ENCODE measurements at places on chromosomes 12 and 14.
A peak's percentile ranks its signal among the peaks of the same experiment; 100 is the strongest.

- DNase-seq: no peak
Observed at GRCh38 chr12:118432812-118433545, 56.6 kb downstream of the SUDS3 start.

GRCh38 chr12:42325326-42325652 is 605 bp downstream of the ZCRB1 start:
- no peak for DNase-seq

DNA sequence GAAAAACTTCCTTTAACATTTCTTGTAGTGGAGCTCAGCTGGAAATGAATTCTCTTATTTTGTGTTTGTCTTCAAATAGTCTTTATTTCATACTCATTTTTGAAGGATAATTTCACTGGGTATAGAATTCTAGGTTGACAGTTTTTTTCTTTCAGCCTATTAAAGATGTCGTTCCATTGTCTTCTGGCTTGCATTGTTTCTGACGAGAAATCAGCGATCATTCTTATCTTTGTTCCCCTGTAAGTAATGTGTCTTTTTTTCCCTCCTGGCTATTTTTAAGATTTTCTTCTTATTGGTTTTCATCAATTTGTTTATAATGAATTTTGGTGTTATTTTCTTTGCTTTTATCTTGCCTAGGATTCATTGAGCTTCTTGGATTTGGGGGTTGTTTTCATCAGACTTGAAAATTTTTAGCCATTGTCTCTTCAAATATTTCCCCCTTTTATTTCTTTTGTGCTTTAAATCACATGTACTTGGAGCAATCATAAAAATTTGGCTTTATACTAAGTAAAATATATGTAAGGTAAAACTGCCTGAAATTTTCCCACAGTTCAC is 89.4 kb downstream of the UNC79 start:
- DNase-seq: no peak

- no peak for DNase-seq
Observed at GRCh38 chr12:95687937-95688336, 102.6 kb downstream of the NTN4 start.

DNA sequence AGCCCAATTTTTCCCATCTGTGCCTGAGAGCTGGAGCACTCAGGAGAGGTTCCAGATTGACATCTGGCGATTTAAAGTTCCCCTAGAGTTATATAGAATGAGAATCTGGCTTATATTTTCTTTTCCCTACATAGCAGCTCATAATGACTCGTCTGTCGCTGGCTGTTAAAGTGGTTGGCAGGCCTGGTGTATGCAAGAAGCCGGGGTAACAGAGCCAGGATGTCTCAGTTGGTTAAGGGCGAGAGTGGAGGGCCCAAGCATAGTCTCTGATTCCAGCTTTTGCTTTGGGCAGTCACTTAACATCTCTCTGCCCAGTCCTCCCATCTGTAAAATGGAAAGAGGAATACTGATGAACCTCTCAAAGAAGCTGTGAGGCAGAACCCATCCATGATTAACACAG is 751.6 kb downstream of the NOVA1 start:
- no peak for DNase-seq

GRCh38 chr14:50038398-50039119 is 77.8 kb downstream of the VCPKMT start:
- no peak for DNase-seq

GRCh38 chr12:25644979-25645378 is 91.9 kb upstream of the LMNTD1 start:
- no peak for DNase-seq

DNA sequence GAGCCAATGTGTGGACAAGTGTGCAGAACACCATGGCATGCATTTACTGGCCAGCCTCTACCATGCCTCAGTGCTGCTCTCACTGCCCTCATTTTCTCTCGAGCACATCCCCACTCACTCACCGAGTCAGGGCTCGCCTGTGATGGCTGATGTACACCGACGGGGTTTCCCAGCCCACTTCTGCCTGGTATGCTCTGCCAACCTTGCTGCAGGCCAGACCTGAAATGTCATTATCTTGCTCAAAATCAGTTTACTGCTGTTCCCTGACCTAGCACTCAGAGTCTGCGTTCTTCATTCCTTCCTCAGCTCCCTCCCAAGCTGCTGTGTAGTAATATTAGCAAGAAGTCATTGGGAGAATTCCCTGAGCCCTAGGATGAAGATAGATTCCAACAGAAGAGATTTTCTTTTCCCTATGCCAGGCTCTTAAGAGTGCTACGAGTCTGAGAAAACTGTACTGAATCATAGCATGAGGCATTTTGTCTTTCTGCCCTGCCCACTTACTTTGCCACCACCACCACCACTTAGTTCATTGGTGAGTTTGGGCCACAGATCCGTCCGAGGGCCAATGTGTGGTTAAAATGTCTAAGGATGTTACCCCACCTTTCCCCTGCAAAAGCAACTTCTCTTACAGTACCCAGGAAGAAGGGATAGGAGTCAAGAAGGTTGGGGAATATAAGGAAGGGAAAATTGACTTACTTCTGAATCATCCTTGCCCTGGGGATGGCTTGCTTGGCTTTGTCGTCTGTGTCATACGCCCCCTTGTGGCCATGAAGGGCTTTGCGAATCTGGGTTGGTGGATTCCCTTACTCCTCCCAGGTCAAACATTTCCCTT is 51.0 kb downstream of the BMAL2 start:
- DNase-seq: peak; percentile 50

- no peak for DNase-seq
Observed at GRCh38 chr14:55813630-55814029, 233.6 kb downstream of the KTN1 start.

DNA sequence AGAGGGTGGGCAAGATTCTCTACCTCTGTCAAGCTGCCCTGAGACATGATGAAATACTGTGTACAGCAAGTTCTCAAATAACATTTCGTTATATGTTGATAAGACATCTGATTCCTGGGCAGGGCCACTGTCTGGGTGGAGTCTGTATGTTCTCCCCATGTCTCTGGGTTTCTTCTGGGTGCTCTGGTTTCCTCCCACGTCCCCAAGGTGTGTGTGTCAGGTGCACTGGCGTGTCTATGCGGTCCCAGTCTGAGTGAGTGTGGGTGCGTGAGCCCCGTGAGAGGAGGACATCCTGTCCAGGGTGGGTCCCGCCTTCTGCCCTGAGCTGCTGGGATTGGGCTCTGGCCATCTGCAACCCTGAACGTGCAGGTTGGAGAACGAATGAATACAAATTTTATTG is 29.6 kb downstream of the KCTD10 start:
- no peak for DNase-seq

DNA sequence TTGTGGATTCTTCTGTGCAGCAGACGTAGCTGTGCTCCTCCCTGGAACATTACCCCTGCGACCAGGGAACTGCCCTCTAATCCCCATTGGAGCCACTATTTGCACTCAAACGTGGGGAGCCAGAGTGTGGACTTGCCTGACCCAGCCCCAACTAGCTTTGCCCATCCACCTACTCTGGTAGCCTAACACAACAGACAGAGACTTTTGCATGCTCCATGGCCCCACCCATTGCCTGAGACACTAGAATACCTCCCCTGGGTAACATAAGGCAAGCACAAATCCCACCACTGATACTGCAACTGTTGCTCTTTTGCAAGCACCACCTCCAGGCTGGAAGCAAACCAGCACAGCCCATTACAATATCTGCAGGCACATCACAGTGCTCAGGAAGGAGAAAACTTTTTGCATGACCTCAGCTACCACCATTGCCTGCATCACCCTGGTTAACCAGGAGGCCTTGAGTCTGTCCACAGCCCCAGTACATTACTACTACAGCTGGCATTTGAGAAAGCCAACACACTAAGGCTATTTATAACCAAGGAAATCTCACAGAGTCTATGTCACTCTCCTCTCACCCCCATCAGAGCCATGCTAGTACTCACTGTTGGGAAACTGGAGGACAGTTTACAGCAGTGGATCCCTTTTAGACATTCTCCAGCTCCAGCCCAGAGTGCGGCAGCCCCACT is 15.0 kb downstream of the CEP128 start:
- DNase-seq: no peak

DNA sequence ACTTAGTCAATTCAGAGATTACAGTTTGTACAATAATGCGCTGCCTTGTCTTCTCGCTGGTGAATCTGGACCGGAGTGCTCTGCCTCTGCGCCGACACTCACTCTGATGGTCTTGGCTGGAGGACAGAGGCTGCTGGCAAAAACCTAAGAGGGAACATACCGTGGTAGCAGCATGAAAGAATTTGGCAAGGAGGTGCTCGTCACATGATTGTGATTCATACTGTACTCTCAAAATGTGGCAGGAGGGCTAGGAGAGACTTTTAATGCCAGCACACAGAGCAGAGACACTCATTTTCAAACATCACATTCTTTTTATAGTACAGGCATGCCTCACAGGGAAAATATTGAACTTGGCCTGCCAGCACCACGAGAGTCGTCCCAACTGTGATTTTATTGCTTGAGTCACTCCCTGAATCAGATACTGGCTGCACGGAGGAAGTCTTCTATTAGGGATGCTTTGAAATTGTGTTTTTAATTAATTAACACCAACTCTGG is 67.8 kb downstream of the HMGA2 start:
- peak; percentile 86 for DNase-seq

- no peak for DNase-seq
Observed at GRCh38 chr14:99566390-99567354, 37.3 kb downstream of the CCDC85C start.

GRCh38 chr12:97404093-97404492 is 58.5 kb upstream of the RMST start:
- no peak for DNase-seq

DNA sequence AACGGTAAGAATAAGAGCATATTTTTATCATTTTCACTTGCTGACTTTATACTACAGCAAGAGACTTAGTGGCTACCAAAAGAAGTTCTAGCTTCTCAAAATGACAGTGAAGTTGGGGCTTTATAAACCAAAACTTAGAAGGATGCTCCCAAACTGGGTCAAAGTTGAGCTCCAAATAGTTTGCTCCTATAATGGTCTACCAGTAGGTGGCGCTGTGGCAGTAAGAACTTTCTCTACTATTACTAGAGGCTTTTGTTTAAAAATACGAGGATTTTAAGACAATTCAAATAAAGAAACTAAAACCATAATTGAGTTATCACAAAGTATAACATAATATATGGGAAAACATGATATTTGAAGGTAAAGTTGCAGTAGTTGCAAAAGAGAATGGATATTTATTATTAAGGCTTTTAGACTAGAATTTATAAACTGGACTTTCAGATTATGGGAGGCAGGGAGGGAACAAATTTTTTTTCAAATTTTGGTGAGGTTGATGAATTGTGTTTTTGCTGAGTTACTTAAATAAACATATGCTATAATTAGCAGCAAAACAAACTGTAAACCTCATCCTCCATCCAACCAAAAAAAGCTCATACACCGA is 75.0 kb downstream of the TGFB3 start:
- DNase-seq: peak; percentile 67

GRCh38 chr12:20473133-20473532 is 104.8 kb downstream of the PDE3A start:
- no peak for DNase-seq

- DNase-seq: no peak
Observed at GRCh38 chr12:109331301-109331952, 16.3 kb upstream of the MYO1H start.

GRCh38 chr14:59187802-59188460 is 536 bp upstream of the DAAM1 start:
- no peak for DNase-seq

- no peak for DNase-seq
Observed at GRCh38 chr14:77782202-77782601, 17.7 kb upstream of the ADCK1 start.

GRCh38 chr12:132414634-132415326 is 75.2 kb upstream of the FBRSL1 start:
- peak; percentile 91 for DNase-seq

GRCh38 chr14:53943751-53944083 is 12.9 kb downstream of the BMP4 start:
- DNase-seq: no peak

- no peak for DNase-seq
Observed at GRCh38 chr12:67661311-67662021, 12.9 kb downstream of the DYRK2 start.

DNA sequence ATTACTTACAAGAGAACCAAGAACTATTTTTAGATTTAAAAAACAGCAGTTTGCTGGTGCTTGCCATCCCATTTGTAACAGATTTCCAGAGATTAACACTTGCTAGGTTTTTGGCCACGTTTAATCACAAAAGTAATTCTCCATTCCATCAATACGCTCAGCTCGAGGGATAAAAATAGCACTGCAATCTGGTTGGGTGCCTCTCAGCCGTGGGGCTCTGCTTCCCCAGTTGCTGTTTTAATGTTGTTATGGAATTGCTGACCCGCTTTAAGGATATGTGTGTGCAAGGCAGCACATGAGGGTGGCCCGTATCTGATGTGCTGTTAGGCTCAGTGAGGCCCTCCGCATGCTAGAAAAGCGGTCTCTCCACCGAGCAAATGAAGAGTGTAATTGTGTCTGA is 222.2 kb upstream of the TMEM260 start:
- DNase-seq: no peak

DNA sequence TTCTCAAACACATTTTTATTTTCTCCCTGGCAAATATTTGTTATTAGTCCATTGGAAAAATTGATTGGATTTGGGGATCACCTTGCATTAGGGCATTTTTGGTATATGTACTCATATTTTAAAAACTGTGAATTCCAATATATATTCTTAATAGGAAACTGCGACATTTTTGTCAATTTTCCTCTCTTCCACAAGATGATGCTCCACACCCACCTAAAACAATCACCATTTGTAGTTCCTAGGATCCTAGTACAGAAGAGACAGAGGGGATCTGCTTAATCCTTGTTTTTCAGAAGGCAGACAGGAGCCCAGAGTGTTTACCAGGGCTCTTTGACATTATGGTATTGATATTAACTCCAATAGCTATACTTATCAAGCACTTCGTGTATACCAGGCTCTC is 22.8 kb upstream of the OASL start:
- no peak for DNase-seq

DNA sequence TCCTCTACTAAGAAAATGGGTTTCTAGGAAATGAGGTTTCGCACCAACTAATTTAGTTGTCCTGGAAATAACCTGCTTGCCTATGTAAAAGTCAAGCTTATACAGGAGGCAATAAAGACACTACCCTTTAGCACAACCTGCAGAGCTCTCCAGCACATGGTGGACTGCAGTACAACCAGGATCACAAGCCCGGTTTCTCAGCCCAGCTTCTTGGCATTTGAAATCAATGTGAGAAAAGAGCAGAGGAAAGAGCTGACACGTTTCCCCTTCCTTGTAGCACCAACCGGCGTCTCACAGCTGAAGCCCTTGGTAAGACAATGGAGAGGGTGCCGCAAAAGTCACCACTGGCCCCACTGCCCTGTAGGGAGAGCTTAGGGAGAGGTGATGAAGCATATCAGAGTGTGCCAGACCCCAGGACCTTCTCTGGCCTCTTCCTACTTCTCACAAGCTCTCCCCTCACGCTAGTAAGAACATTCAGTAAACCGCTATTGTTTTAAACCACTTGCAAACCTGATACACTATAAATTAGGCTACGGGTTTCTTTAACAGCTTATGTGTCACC is 8.6 kb downstream of the SPTLC2 start:
- no peak for DNase-seq

GRCh38 chr12:74957231-74957630 is 252.4 kb downstream of the KCNC2 start:
- no peak for DNase-seq

DNA sequence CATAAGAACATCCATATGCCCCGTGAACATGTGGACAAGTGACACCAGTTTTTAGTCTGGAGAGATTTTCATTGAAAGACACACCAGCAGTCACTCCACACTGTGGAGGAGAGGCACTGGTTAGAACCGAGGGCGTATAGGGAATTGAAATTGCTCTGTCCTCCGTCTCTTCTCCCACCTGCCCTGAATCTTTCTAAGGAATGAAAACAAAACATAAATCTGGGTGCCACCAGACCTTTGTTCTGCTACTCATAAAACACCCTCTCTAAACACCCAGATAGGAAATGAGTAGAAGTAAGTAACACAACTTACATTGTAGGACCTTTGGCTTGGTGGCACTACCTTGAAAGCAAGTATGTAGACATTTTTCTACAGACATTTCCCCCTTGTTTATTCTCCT is 37.1 kb upstream of the STON2 start:
- no peak for DNase-seq
